Tibial artery (tissue), 4 donors: ENCODE measurements at places on chromosomes 3 and 15.
A peak's percentile ranks its signal among the peaks of the same experiment; 100 is the strongest.

- H3K27me3 ChIP-seq: no peaks in the 10 kb centered on the region
- H3K4me1 ChIP-seq: no peaks in the 10 kb centered on the region
- H3K4me3 ChIP-seq: no peak overlapping the region
- H3K36me3 ChIP-seq: no peaks in the 10 kb centered on the region
These were observed 248.8 kb downstream of the NSUN3 start for GRCh38 chr3:94311651-94312050.

DNA sequence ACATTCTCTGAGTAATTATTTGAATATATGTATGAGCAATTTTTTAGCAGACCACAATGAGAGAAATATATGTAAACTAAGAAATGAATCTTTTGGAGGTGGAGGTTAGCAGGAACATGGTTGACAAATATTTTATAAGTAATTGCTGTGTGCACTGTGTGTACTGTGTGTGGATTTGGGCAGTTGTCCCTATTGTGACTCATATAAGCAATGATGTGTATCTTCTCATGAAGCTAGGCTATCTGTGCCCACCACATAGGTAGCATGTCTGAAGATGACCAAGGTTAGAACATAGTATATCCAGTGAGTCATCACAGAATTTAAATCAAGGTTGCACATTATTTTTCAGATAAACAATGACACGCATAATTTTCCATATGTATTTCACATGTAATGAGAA is 713.9 kb upstream of the GBE1 start:
- no peaks in the 10 kb centered on the region for H3K4me1 ChIP-seq
- H3K36me3 ChIP-seq: no peaks in the 10 kb centered on the region
- DNase-seq: no peak
- no peak overlapping the region for H3K4me3 ChIP-seq

- no peaks in the 10 kb centered on the region for H3K27me3 ChIP-seq
- peaks cover 19% of the 10 kb centered on the region for H3K4me1 ChIP-seq
These were observed 62.2 kb upstream of the ZNF280D start for GRCh38 chr15:56795502-56795901.

DNA sequence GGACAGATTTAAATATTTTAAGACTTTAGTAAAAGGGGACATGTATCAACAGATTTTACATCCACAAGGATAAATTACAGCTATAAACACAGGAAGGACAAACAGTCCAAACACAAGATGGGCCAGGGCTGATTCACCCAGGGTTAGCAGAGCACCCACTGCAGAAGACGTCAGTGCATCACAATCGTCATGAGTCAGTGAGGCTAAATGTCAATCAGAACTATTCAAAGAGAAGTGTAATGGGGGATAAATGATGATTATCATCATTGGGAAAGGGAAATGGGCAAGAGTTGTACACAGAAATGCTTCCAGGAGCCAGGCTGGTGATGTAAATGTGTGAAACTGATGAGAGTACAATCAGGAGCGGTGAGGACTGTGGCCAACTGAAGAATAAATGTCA is 226.8 kb downstream of the PLCL2 start:
- H3K36me3 ChIP-seq: no peaks in the 10 kb centered on the region
- no peak for DNase-seq
- H3K4me3 ChIP-seq: no peak overlapping the region
- H3K4me1 ChIP-seq: no peaks in the 10 kb centered on the region

GRCh38 chr15:36024031-36024688 is 478.2 kb upstream of the DPH6 start:
- no peak for DNase-seq
- H3K36me3 ChIP-seq: no peaks in the 10 kb centered on the region
- no peak overlapping the region for H3K27ac ChIP-seq
- no peaks in the 10 kb centered on the region for H3K4me1 ChIP-seq
- no peak overlapping the region for H3K4me3 ChIP-seq

- no peaks in the 10 kb centered on the region for H3K4me1 ChIP-seq
- peak overlapping the region; percentile 94 for H3K4me3 ChIP-seq
- H3K36me3 ChIP-seq: peaks cover 21% of the 10 kb centered on the region
- no peaks in the 10 kb centered on the region for H3K27me3 ChIP-seq
These were observed 630 bp downstream of the KIF15 start for GRCh38 chr3:44762170-44762677.

DNA sequence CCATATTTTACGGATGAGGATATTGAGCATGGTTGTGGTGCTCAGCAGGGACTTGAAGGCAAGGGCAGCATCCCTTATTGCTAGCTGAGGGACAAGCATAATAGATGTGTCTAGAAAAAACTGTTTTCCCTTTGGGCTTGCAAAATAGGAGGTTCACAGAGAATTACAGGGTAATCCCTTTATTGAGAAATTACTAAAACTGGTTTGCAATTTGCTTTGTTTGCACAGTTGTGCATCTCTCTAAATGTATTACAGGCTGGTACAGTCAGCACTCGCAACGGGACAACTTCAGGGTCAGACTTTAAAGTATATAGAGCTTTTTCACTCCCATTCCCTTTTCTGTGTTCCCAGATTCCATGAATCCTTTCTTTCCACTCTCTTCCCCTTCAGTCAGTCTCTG is 51.3 kb downstream of the SUCNR1 start:
- peaks cover 3% of the 10 kb centered on the region for H3K4me1 ChIP-seq
- H3K27me3 ChIP-seq: no peaks in the 10 kb centered on the region
- H3K36me3 ChIP-seq: no peaks in the 10 kb centered on the region
- DNase-seq: no peak
- H3K4me3 ChIP-seq: no peak overlapping the region
- no peak overlapping the region for H3K27ac ChIP-seq
